Stimulated activated CD4-positive, alpha-beta T cell treated with anti-CD3 and anti-CD28 coated beads, Interleukin-2, amount 100 ng/mL, for 4 hours (primary cell): ENCODE measurements at places on chromosomes 1 and 21.

DNA sequence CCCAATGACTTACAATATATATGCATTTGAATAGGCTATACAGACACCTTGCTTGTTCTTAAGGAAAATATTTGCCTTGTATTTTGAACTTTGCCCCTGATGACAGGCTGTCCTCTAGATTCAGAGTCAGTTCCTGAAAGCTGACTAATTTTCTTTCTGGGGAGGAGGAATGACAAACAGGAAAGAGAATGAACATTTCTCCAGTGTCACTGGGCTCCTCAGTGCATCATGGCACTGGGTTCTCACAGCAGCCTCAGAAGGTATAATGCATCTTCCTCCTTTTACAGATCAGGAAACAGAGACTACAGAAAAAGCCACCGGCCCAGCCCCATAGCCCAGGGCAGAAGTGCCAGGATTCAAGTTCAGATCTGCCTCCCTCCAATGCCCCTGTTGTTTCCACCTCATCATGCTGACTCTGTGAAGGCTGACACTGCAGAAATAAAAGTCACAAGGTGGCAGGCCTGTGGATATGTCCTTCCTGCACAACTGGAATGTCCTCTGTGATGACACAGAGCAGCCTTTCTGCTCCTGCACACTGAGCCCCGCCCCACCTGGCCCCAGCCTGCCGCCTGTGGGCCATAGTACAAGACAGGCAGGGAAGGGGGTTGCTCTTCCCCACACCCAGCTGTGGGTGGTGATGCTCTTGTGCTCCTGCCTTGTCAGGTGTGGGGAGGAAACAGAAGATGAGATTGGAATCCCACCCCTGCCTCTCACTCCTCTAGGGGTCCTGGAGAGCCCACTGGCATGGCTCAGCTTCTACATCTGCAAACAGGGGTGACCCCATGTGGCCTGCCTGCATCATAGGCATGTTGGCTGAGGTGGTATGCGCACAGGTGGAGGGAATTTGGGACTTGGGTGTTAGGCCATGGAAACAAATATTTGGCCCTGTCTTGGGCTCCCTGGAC, 6.4 kb downstream of the TTC22 start:
- DNase-seq: no peak

DNA sequence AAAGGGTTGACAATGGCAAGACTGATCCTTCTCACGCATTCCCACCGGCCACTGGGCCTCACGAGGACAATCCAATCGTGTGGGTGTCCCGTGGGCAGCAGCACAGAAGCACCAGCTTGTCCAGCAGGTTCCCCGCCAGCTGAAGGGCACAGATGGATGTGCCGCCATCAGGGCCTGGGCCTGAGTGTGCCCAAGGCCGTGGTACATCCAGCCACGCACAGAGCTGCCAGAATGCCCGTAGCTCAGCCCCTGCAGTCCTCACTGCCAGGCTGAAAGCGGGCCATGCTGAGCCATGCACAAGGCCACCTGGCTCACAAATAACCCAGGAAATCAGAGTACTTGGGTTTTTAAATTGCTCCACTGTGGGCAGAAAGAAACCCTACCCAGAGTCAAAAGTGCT, 7.0 kb downstream of the NPHP4 start:
- DNase-seq: no peak

GRCh38 chr1:208252836-208253576, 8.8 kb upstream of the PLXNA2 start:
- no peak for DNase-seq

DNA sequence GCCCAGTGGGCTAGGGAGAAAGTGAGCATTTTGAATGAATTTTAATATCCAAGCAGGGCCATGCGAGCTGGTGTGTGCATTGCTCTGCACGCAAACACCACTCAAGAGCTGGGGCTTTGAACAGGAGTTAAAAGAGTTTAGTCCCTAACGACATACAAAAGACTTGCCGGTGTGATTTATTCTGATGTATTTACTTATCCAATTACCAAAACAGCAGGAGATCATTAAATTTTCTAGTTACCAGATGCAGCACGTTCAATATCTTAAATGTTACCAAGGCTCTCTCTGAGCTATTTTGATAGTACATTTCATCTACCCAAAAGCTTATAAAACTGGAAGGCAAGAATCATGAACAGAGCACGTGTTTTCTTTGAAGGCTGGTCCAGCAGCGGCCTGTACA, 30.0 kb upstream of the DMRTA2 start:
- no peak for DNase-seq

DNA sequence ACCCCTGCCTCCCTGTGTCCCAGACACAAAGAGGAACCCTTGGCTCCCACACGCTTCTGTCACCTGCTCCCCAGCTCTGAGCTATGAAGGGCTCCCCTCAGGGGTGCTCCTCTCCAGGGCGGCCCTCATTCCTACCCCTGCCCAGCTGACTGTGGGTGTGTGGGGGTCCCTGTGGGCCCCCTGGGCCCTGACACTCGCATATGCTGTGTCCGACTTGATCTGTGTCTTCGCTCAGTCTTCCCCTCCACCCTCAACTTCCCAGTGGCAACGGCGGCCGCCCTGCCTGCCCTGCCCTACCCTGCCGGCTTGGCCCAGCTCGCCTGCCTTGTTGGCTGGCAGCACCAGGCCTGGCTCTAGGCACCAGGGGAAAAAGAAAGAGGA, 1.2 kb downstream of the KCNQ4 start:
- DNase-seq: no peak

DNA sequence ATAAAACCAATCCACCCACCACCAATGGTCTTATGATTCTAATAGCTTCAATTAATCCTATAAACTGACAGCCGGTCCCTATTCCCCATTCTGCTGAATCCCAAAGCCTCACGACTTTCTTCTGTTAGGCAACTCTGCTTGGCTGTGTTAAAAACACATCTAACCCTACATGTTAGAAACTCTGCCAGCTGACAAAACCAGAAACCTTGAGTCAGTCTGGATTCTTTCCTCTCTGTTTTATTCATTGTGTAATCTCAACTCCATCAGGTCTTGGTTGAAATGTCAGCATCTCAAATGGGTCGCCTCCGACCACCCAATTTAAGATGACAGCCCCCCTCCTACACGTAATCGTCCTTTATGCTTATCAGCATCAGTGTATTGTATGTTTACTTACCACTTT, 312.1 kb downstream of the DISC1 start:
- DNase-seq: no peak
